ENCODE measurements at places on chromosomes 5 and 9.

- DNase-seq: no peak
These were observed 97.3 kb upstream of the EQTN start for GRCh38 chr9:27394154-27394825.

GRCh38 chr5:9932770-9933169, 302.6 kb upstream of the TAS2R1 start:
- no peak for DNase-seq

GRCh38 chr5:873328-873727, 19.3 kb downstream of the BRD9 start:
- no peak for DNase-seq

GRCh38 chr9:130327070-130327780, 61.7 kb downstream of the HMCN2 start:
- no peak for DNase-seq

GRCh38 chr9:99515895-99516656, 294.0 kb downstream of the SEC61B start:
- no peak for DNase-seq
